ENCODE measurements at places on chromosomes 2 and 18.

- DNase-seq = no peak
These were observed 188.4 kb upstream of the GYPC start for GRCh38 chr2:126467367-126468054.

DNA sequence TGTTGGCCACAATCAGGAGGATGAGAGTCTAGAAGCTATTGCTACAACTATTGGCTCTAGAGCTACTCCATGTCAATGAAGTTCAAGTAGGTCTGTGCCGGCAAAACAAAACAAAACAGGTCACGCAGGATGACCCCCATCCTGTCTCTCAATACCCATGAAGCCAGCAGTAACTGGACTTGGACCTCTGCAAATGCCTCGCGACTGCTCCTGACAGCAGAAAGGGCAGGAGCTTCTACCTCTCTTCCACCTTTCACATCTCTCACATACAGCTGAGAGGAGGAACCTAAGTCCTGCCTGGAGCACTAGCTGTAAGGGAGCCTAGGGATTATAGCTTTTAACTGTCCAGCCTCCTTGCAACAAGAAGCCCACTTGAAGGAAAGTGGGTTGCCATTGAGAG is 16.0 kb downstream of the PRKAG3 start:
- DNase-seq = no peak

GRCh38 chr2:218193701-218194100 is 23.3 kb upstream of the ARPC2 start:
- no peak for DNase-seq

GRCh38 chr2:205613970-205614559 is 68.2 kb upstream of the NRP2 start:
- no peak for DNase-seq

GRCh38 chr2:239291475-239292350 is 109.1 kb downstream of the HDAC4 start:
- DNase-seq = no peak

- no peak for DNase-seq
These were observed 5.4 kb downstream of the EDAR start for GRCh38 chr2:108983610-108984009.

DNA sequence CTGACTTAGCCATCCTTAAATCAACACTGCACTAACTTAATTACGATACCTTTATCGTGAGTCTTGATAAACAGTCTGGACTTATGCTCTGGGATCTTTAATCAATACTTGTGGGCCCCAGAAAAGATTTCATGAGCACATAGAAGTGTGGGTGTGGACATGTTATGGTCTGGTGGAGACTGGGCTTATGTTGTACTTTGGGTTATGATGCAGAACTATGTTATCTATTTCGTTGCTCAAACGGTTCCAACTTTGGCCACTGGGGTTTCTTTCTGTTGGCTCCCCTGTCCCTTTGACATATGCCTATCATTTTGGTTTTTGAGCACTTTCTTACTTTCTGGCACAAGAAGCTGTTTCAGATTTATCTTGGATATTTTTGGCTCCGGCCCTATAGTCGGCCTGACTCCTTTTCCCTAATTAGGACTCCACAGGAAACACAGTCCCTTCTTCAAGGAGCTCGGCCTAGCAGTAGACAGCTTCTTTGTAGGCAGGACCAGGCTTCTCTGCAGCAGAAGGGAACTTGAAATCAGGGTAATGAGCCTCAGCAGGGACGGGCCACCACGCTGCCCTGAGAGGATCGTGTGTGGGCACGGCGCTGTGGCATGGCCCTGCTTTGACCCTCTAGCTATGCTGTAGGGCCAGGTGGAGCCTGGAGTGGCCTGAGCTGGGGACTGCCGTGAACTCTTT is 54.6 kb upstream of the TXNDC2 start:
- no peak for DNase-seq

DNA sequence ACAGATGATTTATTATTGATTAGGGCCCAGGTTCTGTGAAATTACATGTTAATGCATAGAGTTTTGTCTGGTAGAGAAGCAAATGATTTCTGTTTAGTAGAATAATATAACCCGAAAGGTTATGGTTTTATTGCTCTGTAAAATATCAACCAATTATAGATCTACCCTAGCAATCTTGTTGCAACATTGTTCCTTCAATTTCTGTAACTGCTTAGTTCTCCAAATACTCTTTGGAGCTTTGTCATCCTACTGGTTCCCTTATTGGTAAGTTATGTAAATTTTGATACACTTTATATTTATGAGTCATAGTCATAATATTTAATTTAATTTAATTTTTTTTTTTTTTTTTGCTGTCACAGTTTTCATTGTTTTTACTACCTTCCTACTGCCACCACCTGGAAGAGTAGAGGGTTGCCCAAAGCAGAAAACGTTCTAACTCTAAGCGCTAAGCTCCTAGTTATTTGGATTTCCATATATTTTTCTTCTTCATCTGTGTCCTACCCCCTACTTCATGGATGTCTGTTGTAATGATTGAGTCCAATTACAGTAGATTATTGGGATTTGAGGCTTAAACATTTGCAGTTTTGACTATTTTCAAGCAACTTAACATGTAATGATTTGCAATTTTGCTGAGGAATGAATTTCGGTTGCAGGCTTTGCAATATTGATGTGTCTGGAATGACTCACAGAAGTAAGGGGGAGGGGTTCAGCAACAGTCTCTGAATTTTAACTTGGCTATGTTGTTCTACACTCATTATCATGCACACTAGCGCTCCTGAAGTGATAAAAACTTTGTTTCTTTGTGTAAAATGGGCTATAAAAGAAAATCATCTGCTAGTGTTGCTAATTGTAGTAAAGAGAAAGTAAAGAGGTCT is 51.1 kb downstream of the NABP1 start:
- DNase-seq = no peak

- no peak for DNase-seq
These were observed 229.2 kb downstream of the GLI2 start for GRCh38 chr2:120964819-120965218.

DNA sequence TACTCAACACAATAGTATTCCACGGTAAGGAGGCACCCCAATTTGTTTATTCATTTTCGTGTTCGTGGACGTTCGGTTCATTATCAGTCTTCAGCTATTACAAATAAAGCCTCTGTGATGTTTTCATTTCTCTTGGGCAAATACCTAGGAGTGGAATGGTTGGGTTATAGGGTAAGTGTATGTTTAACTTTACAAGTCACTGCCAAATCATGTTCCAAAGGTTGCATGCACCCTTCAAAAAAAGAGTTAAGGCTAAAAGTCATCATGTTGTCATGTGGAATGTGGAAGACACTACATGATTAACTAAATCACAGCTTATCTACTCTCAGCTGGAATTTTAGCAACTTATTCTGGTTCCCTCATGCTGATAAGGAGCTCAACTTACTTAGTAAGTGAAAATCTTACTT is 15.8 kb downstream of the INO80C start:
- no peak for DNase-seq

DNA sequence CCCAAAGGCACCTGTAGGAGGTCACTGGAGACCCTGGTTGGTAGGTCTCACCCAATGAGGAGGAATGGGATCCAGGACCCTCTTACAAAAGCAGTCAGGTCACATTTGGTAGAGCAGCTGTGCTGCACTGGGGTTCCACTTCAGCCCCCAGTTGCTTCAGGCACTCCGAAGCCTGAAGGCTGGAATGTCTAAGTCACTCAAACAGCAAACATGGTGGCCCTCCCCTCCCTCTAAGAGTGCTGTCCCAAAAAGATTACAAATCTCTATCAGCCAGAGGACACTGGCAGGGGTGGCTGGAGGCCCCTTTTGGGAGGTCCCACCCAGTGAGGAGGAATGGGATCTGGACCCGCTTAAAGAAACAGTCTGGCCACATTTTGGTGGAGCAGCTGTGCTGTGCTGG is 17.7 kb downstream of the MSTN start:
- DNase-seq = no peak

DNA sequence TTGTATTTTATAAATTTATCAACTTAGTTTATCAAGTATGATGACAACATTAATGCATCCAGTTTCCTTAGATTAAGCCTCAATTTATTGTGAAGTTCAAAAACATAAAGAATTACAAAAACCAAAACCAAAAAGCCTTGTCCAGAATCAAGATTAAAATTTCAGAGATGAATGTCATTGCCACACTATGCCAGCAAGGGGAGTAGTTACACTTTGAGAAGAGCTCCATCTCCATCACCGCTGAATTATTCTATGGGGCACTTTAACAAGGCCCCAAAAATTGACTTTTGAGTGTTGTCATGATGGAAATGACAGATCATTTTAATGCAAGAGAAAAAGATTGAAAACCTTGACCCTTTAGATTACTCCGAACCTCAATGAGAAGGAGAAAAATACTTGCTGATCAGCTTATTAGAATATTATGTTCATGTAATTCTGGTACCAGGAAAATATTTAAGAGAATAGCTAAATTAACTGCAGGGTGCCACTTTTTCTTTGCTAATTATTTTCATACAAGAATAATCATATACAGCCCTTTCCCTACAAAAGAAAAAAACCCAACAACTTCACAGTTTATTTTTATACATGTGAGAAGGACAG is 152.5 kb upstream of the AQP4 start:
- no peak for DNase-seq

DNA sequence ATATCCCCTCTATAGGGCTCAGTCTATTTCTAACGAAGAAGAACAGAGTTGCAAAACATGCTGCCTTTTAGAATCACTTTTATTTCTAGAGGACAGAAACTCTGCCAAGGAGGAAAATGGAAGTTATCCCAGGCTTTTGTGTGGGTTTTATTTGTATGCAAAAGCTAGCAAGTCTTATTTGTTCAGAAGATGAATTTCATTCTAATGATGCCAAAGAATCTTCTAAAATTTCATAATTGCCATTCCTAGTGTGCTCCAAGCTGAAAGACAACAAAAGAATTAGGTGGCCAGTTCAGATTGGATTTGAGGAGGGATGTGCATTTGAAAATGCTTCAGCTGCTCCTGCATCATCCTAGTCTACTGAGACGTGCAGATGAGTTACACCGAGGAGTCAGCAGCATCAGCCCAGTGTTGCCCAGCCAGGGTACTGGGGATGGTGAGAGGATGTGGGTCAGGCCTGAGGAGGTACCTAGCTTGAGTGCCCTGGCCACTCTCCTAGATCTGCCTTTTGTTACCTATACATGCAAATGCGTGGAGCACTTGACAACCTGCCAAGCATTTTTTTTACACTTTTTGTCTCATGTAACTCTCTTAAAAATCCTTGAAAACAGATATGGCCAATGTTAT is 80.1 kb downstream of the KCNS3 start:
- no peak for DNase-seq

DNA sequence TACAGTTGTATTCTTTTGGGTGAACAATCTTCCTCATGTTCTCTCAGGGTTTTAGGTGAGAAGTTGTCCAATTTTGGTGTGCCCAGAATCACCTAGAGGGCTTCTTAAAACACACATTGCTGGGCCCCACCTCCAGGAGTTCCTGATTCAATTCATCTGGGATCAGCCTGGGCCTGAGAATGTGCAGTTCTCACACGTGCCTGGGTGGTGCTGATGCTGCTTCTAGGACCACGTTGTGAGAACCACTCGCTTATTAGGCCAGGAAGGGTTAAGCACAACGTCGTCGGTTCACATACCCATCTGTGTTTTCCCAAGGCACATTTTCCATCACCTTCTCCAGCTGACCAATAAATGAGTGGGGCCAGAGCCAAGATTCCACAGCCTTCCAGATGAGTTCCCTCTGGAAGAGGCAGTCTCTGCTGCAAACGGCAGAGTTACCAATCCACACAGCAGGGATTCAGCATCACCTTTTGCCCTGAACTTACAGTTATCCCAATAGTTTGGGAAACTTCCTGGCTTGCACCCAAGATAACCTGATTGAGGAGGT is 277.7 kb upstream of the HNRNPA3 start:
- no peak for DNase-seq

DNA sequence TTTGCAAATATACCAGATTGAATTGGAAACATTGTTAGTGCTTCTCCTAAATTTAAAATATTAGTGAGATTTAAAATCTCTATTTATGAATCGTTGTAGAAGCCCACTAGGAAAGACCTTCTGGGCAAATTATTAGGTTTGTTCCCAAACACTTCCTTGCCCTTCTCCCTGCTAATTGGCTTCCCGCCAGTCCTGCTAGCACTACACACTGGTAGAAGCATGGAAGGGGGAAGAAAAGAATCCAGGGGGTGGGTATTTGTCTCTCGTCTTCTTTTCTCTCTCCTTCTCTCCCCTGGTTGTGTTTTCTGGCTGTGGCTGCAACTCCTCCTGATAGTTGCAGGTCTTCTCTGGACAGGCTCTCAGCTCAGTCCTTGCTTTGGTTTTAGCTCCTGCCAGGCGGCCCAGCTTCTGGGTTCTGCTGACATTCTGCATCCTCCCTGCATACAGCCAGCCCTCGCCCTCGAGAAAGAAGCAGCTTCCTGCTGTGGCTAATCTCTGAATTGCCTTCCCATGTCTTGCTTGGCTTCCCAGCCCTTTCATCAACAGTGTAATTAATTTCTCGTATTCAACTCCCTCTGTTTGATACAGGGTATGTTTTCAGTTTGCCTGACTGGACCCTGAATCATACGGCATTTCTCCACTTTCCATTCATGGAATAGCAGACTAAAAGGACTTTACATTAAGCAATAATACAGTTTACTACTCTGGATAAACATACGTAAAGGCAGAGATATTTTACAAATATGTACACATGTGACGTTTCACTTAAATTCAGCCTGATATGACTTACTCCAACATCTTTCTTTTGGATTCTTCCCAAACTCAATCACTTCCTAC is 6.9 kb upstream of the PARD3B start:
- DNase-seq = no peak

DNA sequence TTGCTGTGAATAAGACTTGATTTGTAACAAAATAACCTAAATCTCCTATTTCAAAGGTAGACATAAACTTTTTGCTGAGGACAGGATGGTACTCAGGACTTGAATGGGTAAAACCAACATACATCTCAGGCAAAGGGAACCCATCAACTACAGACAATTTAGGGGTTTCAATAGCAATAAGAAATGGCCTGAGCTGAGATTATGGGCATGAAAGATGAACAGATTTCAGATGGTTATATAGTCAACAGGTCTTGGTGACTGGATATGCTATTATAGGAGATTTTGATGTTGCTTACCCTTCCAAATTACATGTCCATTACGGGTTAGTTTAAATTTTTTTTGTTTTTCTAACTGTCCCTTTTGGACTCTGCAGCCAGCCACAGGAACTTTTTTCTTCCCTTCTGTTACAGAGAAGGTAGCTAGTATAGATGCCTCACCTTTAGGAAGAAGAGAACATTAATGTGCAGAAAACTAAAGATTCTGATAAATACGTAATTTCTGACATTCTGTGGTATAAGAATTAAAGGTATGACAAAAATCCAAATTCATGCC is 4.6 kb downstream of the RPS27A start:
- DNase-seq = no peak

DNA sequence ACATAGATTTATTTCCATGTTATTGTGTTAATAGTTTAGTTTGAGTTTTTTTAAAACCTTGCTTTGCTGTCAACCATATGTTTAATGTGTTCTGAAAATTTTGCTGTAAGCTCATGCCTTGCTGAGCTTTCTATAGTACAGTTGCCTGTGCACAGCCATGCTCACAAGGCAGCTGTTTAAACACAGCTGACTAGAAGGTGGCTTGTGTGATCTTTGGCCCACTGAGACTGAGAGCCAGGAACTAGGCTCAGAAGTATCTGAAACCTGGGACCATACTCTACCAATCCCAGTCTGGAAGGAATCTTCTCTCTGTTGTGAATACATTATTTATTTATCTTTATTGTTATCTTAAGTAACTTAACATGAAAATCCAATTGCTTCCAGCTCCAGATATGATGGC is 350.5 kb downstream of the KIAA1328 start:
- DNase-seq = no peak

- no peak for DNase-seq
These were observed 110.1 kb upstream of the FBXO11 start for GRCh38 chr2:48016225-48017019.

Data from CD4-positive, alpha-beta T cell treated with Interleukin-6 at 100 ng/mL for 8 hours (primary cell).